ENCODE measurements at places on chromosomes 7 and 10.

DNA sequence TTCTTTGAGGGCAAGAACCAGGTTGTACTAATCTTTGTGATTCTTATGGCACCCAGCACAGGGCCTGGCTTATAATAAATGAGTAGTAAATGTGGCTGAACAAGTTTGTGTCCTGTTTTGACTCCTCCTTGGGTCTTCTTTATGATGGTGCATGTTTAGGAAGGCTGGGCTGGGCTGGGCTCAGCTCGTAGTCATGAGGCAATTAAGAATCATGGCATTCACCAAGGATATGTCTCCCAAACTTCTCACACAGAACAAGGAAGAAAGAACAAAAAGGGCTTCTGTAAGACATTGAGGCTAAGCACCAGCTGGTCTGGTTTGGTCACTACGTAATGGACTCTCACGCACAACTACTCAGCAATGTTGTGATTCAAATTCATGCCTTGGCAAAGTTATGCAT, 30.5 kb upstream of the YAE1 start:
- DNase-seq: peak; percentile 26

DNA sequence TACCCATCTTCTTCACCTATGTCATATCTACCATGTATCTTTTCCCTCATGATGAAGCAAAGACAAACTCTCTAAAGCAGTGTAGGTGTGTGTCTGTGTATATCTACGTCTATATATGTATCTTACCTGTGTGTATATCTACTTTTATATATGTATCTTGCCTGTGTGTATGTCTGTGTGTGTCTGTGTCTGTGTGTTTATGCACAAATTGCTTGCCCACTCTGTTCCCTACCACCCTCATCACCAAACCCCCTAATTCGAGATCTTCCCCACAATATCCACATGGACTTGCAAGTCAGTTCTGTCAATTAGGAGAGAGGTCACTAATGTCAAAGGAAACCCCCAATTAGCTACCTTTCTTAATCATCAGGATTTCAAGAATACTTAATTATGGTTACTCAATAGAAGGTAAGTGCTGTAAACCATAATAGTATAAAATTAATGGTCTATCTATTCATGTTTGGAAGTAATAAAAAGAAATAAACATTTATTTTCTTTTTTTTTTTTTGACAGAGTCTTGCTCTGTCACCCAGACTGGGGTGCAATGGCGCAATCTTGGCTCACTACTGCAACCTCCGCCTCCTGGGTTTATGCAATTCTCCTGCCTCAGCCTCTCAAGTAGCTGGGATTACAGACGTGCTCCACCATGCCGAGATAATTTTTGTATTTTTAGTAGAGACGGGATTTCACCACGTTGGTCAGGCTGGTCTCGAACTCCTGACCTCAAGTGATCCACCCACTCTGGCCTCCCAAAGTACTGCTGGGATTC, 43.6 kb downstream of the ANKRD61 start:
- DNase-seq: no peak

GRCh38 chr10:124971276-124971675, 29.4 kb downstream of the ZRANB1 start:
- no peak for DNase-seq

DNA sequence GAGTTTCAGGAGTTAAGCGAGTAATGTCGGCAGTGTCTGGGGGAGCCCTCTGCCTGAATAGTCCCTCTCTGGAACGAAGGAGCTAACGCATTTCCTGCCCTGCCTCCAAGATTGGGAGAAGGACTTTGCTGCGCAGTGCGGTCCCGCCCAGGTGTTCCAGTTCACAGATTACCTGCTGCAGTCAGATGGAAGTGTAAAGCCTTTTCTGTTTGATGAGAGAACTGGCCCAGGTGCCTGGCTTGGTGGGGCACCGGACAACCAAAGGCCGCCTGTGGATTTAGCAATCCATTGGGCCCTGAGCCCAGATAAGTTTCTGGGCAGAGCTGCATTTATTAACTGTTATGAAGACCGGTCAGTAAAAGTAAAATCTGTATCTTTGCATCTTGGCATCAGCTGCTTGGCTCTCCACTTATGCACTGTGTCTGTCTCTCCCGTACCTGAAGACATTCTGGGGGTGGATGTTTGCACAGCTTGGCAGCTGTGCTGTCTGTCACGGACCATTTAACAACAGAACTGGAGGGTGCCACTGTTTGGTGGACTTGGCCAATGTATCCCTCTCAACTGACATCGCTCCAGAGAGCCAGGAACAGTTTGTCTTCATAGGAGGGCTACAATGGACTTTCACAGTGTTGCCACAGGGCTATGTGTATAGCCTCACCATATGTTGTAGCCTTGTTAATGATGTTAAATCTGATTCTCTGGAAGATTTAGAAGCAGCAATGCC, 654.7 kb upstream of the ZWINT start:
- no peak for DNase-seq

DNA sequence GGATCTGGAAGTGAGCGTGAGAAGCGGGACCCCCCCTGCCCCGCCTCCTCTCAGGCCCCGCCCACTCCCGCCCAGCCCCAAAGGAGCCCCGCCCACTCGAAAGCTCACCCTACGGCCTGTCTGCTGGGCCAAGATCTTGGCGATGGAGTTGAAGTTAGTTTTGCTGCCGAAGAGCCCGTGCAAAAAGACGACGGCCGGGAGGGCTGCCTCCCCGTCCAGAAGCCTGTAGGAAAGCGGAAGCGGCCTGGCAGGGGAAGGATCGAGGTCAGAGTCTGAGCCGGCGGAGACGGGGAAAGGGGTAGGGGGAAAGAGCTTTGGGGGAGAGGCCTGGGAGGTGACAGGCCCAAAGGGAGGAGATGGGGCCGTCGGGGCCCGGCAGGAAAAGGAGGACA, 386 bp downstream of the ABHD11 start:
- DNase-seq: no peak

- DNase-seq: no peak
These were observed 115.3 kb upstream of the FAM171A1 start for GRCh38 chr10:15486404-15486803.

DNA sequence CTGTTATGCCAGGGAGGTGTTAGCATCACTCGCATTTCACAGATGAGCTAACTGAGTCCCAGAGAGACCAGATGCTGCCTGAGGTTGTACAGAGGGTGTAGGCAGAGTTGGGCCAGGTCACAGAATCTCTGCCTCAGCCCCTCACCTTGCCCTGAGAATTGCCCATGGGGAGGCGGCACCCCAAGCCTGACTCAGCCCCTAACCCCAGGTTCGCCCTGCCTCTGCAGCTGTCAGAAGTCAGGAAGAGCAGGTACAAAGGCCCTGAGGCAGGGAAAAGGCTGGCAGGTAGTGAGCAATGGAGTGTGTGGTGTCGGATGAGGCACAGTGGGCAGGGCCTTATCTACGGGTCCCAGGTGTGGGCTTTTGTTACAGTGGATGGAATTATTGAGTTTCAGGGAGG, 79.4 kb downstream of the MYL10 start:
- no peak for DNase-seq

GRCh38 chr7:137669706-137670105, 177.1 kb downstream of the DGKI start:
- no peak for DNase-seq

Measured in epithelial cell of prostate (primary cell).